Stimulated activated CD4-positive, alpha-beta T cell treated with anti-CD3 and anti-CD28 coated beads, Interleukin-12 subunit alpha, Interleukin-12 subunit beta, amount 100 ng/mL, for 4 hours (primary cell): ENCODE measurements at places on chromosomes 13 and 19.
A peak's percentile ranks its signal among the peaks of the same experiment; 100 is the strongest.

GRCh38 chr13:95239283-95239682 lies 62.0 kb downstream of the ABCC4 start:
- no peak for DNase-seq

DNA sequence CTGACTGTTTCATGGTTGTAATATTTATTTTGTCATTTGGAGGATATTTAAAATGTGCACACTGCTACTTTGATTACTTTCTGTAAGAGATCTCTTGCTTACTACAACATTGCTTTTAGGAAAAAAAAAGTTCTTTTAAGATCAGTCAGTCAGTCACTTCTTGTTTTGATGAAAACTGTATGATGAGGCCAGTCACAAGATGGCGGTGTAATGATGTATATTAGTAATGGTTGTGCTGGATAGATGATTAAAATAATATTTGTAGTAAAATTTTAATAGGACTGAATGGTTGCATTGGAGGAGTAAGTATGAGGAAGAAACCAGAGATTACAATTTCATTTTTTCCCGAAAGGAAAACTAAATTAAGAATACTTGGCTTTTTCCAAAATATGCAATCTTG lies 2411.1 kb downstream of the PCDH9 start:
- no peak for DNase-seq

DNA sequence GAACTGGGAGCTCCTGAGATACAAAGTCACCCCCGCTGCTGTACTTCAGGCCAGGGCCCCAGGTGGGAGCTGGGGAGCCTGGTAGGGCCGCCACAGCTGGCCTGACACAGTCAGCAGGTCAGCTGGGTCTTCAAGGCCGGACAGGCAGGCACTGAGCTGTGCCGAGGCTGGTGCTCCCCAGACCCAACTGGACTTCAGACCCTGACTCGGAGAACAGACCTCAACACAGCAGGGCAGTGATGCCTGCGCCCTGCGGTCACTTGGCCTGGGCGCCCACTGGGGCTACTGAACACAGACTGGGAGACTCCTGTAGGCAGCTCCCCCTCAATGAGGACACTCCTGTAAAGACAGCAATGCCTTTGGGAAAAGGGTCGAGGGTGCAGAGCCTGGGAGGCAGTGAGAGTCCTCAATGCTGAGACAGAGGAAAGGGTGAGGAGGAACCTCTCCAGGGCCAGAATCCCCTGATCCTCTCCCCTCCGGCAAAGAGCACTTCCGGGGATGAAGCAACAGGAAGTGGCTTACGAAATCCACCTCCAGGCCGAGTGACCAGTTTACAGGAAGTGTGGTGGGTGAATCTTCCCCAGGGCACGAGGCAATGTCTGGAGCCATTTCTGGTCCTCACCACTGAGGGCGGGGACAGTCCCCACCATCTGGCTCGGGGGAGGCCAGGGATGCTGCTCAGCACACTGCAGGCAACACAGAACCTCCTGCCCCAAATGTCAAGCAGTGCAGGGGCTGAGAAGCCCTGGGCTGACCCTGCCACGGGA lies 40.8 kb upstream of the ISYNA1 start:
- peak; percentile 44 for DNase-seq

GRCh38 chr19:5977222-5977784 lies 637 bp downstream of the RANBP3 start:
- DNase-seq, result no peak

DNA sequence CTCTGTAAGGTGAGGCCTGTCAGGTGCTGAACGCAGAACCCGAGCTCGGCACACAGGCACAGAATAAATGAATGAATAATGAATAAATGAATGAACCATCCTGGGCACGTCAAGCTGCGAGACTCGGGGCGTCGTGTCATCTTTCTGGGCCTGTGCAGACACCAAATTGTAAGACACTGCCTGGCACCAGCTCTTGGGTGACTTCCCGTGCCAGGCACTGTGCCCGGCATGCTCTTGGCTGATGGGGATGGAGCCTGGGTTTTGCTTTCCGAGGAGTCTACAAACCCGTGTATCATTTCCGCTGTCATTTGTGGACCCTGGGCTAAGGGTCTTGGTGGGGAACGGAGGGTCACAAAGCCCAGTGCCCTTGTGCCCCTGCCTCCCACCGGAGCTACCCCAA lies 43.9 kb downstream of the CELF5 start:
- DNase-seq, result no peak

- no peak for DNase-seq
Observed at GRCh38 chr13:108834193-108834592, 204.8 kb downstream of the MYO16 start.

DNA sequence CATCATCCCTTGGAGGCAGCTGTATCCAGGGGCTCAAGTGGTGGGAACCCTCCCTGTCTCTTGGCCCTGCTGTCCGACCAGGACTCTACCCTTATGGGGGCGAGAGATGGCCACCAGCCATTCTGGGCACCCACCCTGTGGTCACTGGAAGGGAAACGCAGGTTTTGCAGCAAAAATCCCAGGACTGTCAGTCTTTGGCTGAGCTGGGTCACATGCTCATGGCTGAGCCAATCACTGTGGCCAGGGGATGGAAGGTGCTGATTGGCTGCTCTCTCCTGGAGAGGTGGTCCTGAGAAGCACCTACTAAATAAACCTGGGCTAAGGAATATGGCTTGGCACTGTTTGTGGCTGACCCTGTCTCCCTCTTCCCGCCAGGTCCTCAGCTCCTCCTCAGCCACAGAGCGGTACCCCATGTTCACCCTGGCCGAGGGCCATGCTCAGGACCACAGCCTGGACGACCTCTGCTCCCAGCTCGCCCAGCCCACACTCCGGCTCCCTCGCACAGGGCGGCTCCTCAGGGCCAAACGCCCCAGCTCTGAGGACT lies 8.9 kb downstream of the ATG4D start:
- DNase-seq, result no peak

DNA sequence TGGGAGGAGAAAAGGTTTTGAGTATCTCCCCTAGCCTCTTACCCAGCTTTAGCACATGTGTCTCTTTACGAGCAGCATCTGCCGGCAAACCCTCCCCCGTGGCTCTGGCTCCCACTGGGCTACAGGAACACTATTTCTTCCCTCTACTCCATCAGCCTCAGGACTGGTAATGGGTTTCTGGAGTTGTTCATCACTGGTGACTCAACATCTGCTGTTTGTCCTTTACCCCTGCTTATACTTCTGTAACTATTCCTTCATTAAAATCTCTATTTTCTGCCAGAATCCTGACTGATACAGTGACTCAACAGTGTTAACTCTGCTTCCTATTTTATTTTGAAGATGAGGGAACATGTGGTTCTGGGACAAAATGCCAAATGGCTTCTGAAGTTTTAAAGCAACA lies 437.3 kb upstream of the HTR2A start:
- no peak for DNase-seq

DNA sequence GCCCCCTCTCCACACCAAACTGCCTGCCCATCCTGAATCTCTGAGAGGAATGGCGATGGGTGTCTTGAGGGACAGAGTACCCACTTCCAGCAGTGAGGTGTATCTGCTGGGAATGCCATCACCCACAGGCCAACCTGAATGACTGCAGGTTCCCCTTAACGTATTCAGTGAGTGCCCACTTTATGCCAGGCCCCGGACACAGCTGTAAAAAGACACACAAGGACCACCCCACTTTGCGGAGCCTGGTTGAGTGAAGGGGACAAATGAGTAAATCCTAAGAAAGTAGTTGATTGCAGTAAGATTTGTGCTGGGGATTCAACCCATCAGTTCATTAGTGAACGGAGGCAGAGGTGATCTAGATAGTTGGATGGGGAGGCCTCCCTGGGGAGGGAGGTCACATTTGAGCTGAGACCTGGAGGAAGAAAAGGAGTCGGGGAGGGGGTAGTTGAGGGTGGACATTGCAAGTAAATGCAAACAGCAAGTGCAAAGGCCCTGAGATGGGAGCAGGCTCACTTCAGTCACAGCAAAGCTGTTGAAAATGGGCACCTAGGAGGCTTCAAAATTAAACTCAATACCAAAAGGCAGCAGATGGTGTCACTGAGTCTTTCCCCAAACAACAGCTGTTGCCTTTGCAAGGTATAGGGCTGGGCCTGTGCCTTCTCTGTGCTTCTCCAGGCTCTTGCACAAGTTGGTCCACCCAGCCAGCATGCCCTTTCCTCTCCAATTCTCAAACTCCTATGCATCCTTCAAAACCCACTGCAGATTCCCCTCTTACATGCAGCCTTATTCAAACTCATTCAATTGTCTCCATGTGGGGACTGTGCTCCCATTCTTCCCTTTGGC lies 4.3 kb downstream of the GDF15 start:
- DNase-seq, result no peak

GRCh38 chr13:51036418-51036817 lies 74.7 kb downstream of the C13orf42 start:
- no peak for DNase-seq

GRCh38 chr19:31803835-31804446 lies 454.7 kb upstream of the TSHZ3 start:
- no peak for DNase-seq

DNA sequence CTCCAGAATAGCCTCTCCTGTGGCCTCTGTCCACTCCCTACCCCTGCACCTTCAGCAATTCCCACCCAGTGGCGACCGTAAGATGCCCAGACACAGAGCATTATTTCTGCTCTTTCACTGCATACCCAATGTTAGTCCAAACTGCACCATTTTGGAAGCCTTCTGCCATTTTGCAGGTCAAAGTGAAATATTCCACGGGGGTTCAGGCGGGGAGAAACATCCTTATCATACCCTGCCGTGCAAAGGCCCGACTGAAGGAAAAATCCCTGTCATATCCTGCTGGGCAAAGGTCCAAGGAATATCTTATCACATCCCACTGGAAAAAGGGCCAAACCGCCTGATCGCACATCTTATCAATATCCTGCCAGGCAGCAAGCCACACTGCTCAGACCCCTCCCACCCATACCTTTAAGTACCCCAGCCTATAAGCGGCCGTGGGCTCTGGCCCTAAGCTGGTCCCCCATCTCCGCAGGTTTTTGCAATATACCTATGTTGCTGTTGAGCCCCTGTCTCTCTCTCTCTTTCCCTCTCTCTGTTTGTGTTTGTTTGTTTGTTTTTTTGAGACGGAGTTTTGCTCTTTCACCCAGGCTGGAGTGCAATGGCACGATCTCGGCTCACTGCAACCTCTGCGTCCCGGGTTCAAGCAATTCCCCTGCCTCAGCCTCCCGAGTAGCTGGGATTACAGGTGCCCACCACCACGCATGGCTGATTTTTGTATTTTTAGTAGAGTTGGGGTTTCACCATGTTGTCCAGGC lies 18.2 kb downstream of the CLEC11A start:
- DNase-seq, result no peak

DNA sequence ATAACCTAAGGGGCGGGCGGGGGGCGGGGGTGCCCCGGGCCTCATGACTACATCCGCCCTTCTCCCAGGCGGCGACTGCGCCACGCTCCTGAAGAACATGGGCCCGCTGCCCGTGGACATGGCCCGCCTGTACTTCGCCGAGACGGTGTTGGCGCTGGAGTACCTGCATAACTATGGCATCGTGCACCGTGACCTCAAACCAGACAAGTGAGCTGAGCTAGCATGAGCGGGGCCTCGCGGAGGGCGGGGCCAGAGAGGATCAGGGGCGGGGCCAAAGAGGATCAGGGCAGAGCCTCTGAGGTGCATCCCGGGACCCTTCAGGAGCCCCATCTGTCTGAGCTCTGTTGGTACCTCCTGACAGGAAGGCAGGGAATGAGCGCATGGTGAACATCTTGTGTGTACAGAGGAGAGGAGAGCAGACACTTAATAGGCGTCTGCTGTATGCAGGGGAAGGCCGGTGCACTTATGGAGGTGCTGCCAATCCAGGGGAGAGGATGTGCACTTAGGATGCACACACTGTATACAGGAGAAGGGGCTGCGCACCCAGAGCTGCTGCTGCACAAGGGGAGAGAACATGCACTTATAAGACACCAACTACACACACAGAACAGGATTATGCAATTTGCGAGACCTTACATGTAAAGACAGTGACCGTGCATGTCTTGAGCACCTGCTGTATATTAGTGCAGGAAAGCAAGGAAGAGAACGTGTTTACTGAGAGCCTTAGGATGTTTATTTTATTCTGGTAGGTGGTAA lies 20.9 kb upstream of the PIK3R2 start:
- no peak for DNase-seq

- no peak for DNase-seq
Observed at GRCh38 chr13:73433890-73434289, 375.1 kb downstream of the KLF5 start.

- peak; percentile 25 for DNase-seq
Observed at GRCh38 chr13:41588899-41589298, 131.5 kb downstream of the RGCC start.

DNA sequence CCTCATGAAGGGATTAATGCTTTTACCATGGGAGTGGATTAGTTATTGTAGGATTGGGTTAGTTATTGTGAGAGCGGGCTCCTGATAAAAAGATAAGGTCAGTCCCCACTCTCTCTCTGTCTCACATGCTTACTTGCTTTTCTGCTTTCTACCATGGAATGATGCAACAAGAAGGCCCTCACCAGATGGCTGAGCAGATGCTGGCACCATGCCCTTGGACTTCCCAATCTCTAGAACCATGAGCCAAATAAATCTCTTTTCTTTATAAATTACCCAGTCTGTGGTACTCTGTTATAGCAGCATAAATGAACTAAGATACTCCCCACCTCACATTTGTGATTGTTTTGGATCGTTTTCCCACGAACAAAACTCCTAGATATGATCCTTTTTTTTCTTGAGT lies 353.8 kb downstream of the DNAJC15 start:
- DNase-seq, result no peak

DNA sequence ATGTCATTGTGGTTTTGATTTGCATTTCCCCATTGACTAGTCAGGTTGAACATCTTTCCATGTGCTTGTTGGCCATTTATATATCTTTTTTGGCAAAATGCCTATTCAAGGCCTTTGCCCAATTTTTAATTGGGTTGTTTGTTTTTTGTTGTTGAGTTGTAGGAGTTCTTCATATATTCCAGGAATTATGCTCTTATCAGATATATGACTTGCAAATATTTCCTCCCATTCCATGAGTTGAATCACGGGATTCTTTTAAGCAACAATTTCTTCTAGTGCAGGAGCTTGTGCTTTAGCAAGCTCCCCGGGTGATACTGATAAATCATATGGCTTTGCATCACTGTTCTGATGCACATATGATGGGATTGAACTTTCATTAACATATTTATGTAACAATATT lies 47.0 kb upstream of the FLT1 start:
- no peak for DNase-seq

DNA sequence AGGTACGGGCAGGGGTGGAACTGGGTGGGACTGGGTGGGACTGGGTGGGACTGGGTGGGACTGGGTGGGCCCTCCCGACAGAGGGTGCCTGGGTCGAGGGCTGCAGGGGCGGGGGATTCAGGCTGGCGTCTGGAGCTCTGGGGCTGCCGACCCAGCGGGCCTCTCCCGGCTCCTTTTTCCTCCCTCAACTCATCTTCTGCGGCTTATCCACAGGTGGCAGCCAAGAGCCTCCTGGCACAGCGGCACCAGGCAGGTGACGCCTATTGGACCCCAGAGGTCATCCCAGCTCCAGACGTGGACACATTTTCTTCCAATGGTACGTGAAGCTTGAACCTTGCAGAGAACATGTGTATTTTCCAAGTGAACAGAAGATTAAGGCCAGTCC lies 533 bp downstream of the ZNF544 start:
- peak; percentile 10 for DNase-seq

DNA sequence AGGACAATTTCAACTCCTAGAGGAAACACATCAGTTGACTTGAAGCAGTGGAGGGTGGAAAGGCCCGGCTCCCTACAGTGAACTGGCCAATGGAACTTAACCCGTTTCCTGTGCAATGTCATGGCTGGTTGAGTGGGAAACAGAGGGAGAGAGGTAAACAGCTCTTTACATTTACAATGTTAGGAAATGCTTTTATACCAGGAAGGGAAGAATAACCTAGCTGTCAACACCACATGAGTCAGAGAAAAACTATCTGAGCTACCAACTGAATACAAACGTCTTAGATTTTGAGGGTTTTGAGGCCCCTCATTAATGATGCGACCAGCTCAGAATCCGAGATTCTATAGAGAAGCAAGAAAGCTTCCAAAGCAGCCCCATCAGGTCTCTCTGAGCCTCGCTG lies 36.7 kb downstream of the CARD8 start:
- DNase-seq, result no peak
